Stimulated activated CD8-positive, alpha-beta memory T cell treated with anti-CD3 and anti-CD28 coated beads, Interleukin-4, amount 100 ng/mL, for 1 hour (primary cell): ENCODE measurements at places on chromosomes 2 and 18.

DNA sequence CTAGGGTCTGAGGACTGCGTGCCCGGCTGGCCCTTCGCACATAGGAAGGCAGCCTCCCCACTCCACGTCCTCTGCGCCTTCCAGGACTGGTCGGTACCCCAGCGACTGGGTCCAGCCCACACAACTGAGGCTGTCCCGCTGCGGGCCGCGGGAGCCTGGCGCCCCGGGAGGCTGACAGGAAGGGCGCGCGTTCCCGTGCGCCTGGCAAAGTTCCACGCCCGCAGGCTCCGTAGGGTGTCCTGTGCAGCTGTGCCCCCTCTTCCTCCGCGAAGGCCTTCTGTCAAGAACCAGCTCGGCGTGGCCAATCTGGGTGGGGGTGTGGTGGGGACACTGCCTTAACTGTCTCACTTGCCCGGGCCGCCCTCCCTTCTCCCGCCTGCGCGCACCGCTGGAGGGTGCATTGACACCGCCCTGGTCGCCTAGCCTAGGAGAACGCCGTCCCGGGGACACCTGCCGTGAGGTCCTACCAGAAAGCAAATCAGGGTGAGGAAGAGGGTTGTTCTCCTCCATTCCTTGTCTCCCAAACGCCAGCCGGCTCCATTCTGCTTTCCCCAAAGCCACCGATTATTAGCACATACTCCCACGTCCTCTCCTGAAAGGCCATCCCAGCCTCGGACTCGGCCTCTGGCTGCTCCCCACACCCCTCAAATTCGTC is 618 bp upstream of the LYPD1 start:
- no peak for DNase-seq

- DNase-seq, result no peak
These were observed 102.0 kb downstream of the RNF144A start for GRCh38 chr2:7019191-7019590.

DNA sequence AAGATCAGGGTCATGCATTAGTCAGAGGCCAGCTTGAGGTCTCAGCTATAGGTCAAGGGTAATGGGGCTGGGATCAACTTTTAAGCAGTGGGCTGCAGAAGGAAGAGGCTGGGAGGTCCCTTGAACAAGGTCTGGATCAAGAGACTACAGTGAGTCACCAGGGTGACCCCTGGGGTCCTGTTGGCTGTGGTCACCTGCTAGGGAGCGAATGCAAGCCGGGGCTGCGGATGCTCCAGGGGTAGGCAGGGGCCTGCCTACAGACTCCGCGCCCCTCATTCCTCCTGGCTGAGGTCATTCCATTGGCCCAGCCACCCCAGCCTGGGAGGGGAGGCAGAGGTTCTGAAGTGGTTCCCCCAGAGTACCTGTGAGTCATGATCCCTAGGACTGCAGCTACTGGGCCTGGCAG is 110.4 kb downstream of the CYP26B1 start:
- no peak for DNase-seq

DNA sequence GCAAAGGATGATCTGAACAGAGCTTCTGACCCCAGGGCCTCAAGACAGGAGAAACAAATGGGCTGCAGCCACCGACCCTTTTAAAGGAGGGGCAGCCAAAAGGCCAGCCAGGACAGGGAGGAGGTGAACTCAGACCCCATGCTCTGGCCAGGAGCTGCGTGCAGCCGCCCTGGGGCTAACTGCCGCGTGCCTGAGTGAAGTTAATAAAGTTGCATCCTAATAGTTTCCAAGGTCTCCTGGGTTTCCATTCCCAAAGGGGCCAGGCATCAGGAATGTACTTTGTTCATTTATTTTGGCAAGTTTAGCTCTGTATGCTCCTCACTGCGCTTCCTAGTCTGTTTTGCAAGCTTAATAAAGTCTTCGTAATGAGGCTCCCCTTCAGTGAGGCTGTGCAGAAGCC is 60.7 kb downstream of the EN1 start:
- no peak for DNase-seq

GRCh38 chr2:162840598-162841246 is 2.2 kb upstream of the KCNH7 start:
- no peak for DNase-seq

DNA sequence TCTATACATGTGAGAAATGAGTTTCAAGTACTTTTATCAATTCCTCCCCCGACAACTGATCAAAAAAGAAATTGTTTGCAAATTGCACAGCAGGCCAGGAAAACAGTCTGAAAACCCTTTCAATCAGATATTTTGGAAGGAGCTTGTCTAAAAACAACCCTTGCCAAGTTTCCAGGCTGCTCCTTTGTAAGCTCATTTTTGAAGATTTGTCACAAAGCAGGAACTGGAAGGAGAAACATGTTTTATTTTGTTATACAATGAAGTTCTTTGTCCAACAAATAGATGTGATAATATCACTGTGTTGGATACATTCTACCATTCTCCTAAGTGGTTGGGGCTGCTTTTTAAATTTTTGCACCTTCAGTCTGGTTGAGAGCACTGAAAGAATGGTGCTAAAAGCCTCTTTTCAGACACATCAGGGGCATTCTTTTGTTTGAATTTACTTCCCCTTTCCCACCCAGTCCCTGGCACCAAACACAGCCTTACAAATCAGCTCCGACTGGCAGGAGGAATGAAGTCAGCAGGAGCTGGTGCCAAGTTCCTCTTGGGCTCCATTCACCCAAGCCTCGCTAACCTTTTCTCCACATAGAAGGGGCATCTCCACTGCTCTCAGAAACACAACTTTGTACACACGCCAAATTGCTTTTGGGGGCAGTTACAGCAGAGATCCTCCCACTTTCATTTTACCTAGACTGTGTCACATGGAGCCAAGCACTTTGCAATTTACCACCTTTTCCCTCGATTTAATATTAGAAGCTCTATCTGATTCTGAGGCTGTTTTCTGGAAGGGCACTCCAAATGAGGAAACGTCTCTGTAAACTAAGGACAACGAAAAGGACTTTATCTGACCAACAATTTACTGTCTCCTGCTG is 88.0 kb downstream of the C1D start:
- DNase-seq, result no peak

GRCh38 chr2:16678964-16679363 is 13.3 kb upstream of the CYRIA start:
- no peak for DNase-seq

- no peak for DNase-seq
These were observed 48.1 kb upstream of the TNFRSF11A start for GRCh38 chr18:62277045-62277444.

DNA sequence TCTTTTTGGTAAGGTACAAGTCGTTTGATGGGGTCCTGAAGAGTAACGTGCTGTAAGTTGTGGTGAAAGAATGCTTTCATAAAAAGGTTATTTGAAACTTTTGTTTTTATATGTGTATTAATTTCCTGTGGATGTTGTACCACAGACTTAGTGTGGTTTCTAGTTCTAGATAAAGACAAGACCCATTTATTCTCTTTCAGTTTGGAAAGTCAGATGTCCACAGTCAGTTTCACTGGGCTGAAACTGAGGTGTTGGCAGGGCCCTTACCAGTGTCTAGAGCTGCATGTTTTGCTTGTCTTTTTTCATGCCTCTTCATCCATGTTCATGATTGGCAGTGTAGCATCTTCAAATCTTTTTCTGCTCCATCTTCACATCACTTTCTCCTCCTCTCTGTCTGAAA is 22.1 kb upstream of the DOCK10 start:
- no peak for DNase-seq

DNA sequence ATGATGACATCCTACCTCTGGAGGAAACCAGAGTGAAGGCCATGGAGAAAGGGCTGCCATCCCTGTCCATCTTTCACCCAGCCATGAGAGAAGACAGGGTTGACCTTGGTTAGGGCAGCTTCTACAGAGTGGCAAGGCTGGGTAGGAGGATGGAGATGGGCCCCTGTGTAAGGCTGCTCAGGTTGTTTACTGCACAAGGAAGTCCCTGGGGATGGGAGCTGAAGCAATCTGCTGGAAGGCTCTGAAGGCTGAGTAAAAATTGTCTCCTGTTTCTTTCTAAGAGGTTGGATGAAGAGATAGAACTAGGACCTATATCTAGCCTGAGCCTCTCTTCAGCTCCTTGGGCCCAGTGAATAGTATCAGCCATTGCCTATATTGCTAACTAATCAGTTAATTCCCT is 14.4 kb downstream of the ELMOD3 start:
- DNase-seq, result no peak
